ENCODE measurements at places on chromosomes 5 and 9.

- peak; percentile 53 for DNase-seq
Observed at GRCh38 chr9:116639251-116639741, 47.8 kb upstream of the TRIM32 start.

GRCh38 chr5:14302330-14302729 is 159.2 kb downstream of the TRIO start:
- DNase-seq, result no peak

GRCh38 chr9:100525563-100525962 is 52.3 kb upstream of the CAVIN4 start:
- no peak for DNase-seq

GRCh38 chr5:1997640-1998347 is 115.1 kb upstream of the IRX4 start:
- no peak for DNase-seq

DNA sequence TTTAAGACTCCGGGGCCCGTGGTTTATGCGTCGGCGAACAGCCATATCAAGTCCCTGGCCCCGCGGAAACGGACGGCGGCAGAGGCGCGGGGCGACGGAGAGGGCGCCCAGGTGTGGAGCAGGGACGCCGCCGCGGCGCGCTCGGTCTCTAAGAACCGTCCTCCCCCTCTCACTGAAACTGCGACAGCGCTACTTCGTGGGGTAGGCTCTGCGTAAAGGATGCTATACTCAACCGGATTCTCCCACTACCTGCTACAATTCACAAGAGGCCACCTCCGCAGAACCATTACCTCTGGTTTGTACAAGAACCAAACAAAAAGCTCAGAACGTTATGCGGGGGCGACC is 404 bp downstream of the MRNIP start:
- DNase-seq, result no peak

DNA sequence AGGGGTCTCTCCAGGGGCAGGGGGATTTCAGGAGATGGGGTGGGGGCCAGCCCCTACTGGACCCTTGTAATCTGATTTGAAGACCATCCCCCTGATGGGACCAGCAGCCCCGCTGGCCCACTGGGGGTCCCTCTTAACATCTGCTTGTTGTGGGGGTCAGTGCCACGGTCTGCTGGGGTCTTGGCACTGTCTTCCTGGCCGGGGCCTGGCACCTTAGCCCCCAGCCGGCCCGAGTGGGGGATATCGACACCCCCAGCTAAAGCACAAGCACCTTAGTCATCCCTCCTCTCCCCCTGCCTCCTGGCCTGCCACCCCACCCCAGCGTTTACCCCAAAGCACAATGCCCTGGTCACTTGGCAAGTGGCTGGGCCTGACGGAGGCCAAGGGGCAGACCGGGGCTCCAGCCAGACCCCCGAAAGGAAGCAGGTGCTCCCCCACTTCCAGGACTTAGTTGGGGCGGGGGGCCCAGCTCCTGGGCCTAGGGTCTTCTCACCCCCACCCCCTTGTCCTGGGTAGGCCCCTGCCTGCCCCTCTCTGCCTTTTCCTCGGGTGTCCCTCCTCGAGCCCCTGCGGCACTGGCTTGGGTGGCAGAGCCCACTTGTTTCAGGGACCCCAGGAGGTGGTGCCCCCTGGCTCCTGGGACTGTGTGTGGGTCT is 1.4 kb upstream of the NFX1 start:
- no peak for DNase-seq

Data from HFFc6 (cell line).